ENCODE measurements at places on chromosomes 13 and 19. TPM values are rescaled to one million over a fixed set of nuclear protein-coding genes. Genes with fewer than 3 reads are reported as not detected.

- DNase-seq, result no peak
These were observed 5.0 kb upstream of the C19orf33 start for GRCh38 chr19:38298821-38299680.

DNA sequence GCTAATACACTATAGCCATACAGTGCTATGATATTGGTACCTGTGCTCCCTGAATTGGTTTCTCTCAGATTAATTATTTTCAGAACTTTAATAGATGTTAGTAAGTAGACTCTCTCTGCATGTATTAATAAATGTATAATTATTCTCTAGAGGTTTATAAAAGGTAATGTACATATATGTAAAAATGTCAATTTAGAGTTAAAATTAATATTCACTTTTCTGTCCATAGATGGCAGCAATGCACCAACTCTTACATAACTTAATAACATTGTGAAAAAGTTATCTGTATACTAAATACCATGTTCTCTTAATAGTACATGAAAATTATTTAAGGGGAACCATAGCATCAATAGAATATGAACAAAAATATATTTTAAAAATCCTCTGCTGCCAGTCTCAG lies 515.0 kb upstream of the KLHL1 start:
- DNase-seq, result no peak

GRCh38 chr13:110949628-110950027 lies 34.8 kb upstream of the ANKRD10 start:
- DNase-seq, result no peak

DNA sequence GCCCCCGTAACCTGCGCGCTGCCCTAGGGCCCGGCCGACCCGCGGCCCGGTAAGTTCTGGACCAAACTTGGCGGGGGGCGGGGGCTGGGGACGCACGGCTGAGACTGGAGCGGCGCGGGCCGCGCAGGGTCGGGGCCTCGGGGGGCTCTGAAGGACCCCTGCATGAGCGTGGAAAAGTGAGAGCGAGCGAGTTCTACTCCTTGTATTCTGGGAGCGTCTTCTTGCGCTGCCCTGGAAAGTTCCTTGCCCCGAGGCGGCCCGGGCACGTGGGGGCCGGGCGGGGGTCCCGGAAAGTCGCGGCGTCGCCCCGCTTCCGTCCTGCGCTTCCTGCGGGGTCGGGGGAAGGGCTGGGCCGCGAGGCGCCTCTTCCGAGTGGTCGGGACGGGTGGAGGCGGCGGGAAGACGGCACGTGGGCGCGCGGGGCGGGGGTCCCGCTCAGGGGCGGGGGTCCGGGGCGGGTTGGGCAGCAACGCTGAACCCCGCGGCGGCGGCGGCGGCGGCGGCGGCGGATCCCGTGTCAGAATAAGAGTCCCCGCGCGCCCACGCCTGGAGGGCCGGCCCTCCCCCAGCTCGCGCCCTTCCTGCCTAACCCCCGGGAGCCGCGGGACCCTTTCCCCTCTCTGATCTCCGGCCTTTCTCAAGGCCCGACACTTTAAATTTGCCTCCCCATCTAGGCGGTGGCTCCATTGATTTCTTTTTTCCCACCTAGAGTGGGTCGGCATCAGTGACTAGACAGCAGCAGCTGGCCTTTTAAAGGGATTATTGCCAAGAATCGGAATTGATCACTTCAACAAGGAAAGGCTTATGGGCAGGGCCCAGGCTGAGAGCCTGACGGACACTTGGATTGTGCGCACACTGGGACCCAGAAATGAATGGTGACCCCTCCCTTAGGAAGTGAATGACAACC lies 749 bp downstream of the GATAD2A start:
- no peak for DNase-seq

DNA sequence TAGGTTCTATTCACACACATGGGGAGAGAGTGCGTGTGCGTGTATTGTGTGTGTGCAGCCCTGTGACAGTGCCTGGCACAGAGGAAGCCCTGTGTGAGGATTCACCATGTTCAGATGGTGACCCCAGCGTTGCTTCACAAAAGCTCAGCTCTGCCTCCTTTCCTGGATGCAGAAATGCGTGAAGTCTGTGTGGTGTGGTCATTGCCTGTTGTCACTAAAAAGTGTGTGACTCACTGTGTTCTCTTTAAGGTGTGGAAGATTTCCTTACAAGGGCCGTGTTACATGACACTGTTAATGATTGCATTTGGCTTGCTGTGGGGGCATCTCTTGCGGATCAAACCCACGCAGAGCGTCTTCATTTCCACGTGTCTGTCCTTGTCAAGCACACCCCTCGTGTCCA lies 19.5 kb upstream of the DCUN1D2 start:
- no peak for DNase-seq

- DNase-seq, result no peak
These were observed 10.1 kb upstream of the CD22 start for GRCh38 chr19:35318679-35319448.

The TEX101 gene
- not detected for polyA plus RNA-seq
